Sigmoid colon (tissue), 7 donors: ENCODE measurements at places on chromosomes 4 and X. TPM values are rescaled to one million over a fixed set of nuclear protein-coding genes. Genes with fewer than 3 reads are reported as not detected.

DNA sequence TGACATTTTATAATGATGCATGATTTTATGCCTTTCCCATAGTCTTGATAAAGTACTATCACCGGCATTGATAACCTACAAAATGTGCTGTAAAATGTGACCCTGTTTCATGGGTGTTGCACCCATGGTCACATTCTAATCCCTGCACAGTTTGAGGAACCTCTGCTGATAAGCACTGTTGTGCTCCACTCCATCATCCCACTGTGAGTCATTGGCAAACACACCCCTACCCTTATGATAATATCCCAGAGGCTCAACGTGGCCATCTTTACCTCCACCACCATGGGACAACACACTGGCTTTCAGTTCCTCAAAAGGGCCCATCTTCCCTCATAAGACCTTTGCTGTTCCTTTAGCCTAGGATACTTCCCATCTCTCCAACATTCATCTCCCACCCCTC lies 32.0 kb upstream of the SGMS2 start:
- no peak overlapping the region for H3K27ac ChIP-seq
- no peaks in the 10 kb centered on the region for H3K27me3 ChIP-seq
- no peaks in the 10 kb centered on the region for H3K4me1 ChIP-seq
- no peaks in the 10 kb centered on the region for H3K36me3 ChIP-seq
- H3K4me3 ChIP-seq, result no peak overlapping the region

- no peaks in the 10 kb centered on the region for H3K27me3 ChIP-seq
- DNase-seq, result no peak
- no peak overlapping the region for H3K27ac ChIP-seq
- no peak overlapping the region for H3K4me3 ChIP-seq
- no peaks in the 10 kb centered on the region for H3K4me1 ChIP-seq
These were observed 78.0 kb upstream of the CCDC160 start for GRCh38 chrX:134158821-134159512.

Gene RASGEF1B
- 11.4 TPM for total RNA-seq

Gene ESX1
- not detected for total RNA-seq

GRCh38 chrX:16869393-16870094 lies 618 bp downstream of the RBBP7 start:
- H3K4me3 ChIP-seq, result peak overlapping the region; percentile 66
- peaks cover 48% of the 10 kb centered on the region for H3K4me1 ChIP-seq
- DNase-seq, result peak; percentile 67
- peak overlapping the region; percentile 90 for H3K27ac ChIP-seq
- no peaks in the 10 kb centered on the region for H3K27me3 ChIP-seq

DNA sequence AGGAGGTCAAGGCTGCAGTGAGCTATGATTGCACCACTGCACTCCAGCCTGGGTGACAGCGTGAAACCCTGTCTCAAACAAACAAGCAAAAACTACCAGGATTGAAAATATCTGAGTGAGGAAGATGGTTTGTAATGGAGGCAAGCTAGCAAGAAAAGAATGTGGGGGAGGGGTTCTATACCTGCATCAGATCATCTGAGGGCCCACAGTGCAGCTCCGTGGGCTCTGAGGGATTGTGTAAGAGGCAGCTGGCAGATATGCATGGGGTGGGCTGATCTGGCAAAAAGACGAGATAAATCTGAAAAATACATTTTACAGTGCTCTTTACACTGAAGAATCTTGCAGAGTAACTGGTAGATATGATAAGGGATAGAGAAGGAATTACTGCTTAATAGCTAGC lies 28.9 kb upstream of the CHRNA9 start:
- no peak overlapping the region for H3K4me3 ChIP-seq
- DNase-seq, result peak; percentile 19
- peaks cover 8% of the 10 kb centered on the region for H3K4me1 ChIP-seq
- no peaks in the 10 kb centered on the region for H3K27me3 ChIP-seq

GRCh38 chr4:20287246-20287645 lies 35.5 kb downstream of the SLIT2 start:
- H3K27ac ChIP-seq, result no peak overlapping the region
- H3K4me3 ChIP-seq, result no peak overlapping the region

Gene ETDB
- not detected for total RNA-seq

Gene INTU
- total RNA-seq, result 7.6 TPM

GRCh38 chr4:182339221-182339641 lies 96.0 kb downstream of the TENM3 start:
- no peak overlapping the region for H3K4me3 ChIP-seq
- H3K27me3 ChIP-seq, result no peaks in the 10 kb centered on the region
- H3K27ac ChIP-seq, result no peak overlapping the region
- H3K4me1 ChIP-seq, result no peaks in the 10 kb centered on the region
- no peak for DNase-seq

DNA sequence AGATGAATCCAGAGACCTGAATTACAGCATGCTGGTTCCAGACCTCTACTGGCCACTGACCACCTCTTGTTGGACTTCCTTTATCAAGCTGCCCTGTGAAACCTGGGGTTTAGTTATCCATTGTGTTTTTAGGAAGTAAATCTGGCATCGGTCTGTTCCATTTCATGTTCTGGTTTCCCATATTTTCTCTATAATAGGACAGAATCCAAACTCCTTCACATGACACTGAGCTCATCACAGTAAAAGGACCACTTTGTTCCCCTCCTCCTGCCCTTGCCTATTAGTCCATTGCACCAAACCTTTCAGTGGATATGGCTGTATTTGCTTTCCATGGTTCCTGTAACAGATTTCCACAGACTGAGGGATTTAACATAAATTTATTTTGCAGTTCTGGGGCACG lies 4.0 kb downstream of the MFAP3L start:
- DNase-seq, result no peak
- no peak overlapping the region for H3K27ac ChIP-seq
- no peaks in the 10 kb centered on the region for H3K36me3 ChIP-seq
- H3K4me1 ChIP-seq, result no peaks in the 10 kb centered on the region
- H3K27me3 ChIP-seq, result no peaks in the 10 kb centered on the region

Gene ZNF157
- not detected for total RNA-seq

Gene PAGE5
- not detected for total RNA-seq

DNA sequence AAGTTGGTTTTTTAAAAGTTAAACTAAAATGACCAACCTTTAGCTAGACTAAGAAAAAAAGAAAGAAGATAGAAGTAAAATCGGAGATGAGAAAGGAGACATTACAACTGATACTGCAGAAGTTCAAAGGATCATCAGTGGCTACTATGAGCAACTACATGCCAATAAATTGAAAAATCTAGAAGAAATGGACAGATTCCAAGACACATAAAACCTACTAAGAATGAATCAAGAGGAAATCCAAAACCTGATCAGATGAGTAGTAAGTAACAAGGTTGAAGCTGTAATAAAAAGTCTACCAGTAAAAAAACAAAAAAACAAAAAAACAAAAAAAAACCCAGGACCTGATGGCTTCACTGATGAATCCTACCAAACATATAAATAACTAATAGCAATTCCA lies 16.1 kb downstream of the IQCM start:
- H3K36me3 ChIP-seq, result no peaks in the 10 kb centered on the region
- no peaks in the 10 kb centered on the region for H3K27me3 ChIP-seq
- H3K27ac ChIP-seq, result no peak overlapping the region

GRCh38 chrX:82087699-82088098 lies 885.8 kb downstream of the SH3BGRL start:
- no peaks in the 10 kb centered on the region for H3K36me3 ChIP-seq
- no peak for DNase-seq

Gene SPIN2A
- total RNA-seq, result not detected

DNA sequence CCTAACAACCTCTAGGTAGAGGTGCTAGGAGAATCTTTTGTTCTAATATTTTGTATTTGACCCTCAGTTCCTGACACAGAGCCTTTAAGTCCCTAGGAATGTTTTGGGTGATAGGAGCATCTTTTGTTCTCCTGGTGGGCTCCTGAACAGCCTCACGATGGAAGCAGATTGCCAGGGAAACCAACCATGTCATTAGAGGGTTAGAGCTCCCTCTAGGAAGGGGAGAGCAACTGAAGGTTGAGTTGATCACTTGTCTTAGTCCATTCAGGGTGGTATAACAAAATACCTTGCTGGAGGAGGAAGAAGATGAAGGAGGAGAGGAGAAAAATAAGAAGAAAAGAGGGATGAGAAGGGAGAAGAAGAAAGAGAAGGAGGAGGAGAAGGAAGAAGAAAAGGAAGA lies 9.2 kb downstream of the VCX start:
- H3K4me1 ChIP-seq, result no peaks in the 10 kb centered on the region
- H3K4me3 ChIP-seq, result no peak overlapping the region
- DNase-seq, result no peak
- H3K36me3 ChIP-seq, result no peaks in the 10 kb centered on the region

DNA sequence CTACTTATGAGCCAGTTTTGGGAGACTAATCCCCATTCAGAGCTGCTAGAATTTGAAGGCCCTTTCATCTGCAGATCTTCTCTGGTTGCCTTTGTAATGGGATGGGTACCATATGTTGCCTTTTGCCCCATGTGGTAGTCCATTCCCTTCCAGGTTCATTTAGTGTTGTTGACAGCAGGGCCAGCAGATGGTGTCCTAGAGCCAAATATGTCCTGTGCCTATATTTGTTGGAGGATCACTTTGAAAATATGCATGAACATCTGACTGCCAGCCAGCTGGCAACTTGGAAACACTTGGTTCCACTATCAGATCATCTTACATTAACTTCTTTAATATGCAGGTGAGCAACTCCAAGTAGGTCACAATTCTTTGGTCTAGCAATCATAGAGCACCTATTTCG lies 30.4 kb downstream of the CFAP299 start:
- DNase-seq, result peak; percentile 76
- H3K4me3 ChIP-seq, result no peak overlapping the region

Gene PSAPL1
- total RNA-seq, result not detected

GRCh38 chrX:141402897-141403610 lies 160.7 kb upstream of the SPANXC start:
- no peaks in the 10 kb centered on the region for H3K27me3 ChIP-seq
- H3K27ac ChIP-seq, result no peak overlapping the region
- H3K4me1 ChIP-seq, result no peaks in the 10 kb centered on the region

DNA sequence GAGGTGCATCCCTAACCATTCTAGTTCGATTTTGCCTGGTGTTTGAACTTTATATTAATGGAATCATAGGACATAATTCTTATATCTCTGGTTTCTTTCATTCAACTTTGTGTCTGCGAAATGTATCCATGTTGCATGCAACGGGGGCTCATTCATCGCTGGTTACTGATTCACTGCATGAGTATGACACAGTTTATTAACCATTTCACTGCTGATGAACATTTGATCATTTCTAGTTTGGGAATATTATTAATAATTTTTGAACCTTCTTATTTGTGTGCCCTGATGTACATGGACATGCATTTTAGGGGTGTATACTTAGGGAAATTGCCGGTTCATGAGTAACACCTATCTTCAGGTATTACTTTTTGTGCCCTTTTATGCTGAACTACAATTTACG lies 5.1 kb upstream of the TMEM271 start:
- DNase-seq, result no peak
- no peaks in the 10 kb centered on the region for H3K36me3 ChIP-seq
- H3K27ac ChIP-seq, result no peak overlapping the region
- H3K4me1 ChIP-seq, result no peaks in the 10 kb centered on the region
- H3K4me3 ChIP-seq, result no peak overlapping the region
- peaks cover 31% of the 10 kb centered on the region for H3K27me3 ChIP-seq

- DNase-seq, result no peak
- H3K27ac ChIP-seq, result no peak overlapping the region
- H3K27me3 ChIP-seq, result no peaks in the 10 kb centered on the region
- H3K36me3 ChIP-seq, result no peaks in the 10 kb centered on the region
- H3K4me3 ChIP-seq, result no peak overlapping the region
These were observed 309.8 kb upstream of the GALNT7 start for GRCh38 chr4:172858731-172859230.

GRCh38 chr4:88573276-88573980 lies 18.9 kb upstream of the HERC3 start:
- no peaks in the 10 kb centered on the region for H3K27me3 ChIP-seq
- no peak for DNase-seq
- H3K27ac ChIP-seq, result no peak overlapping the region
- no peaks in the 10 kb centered on the region for H3K4me1 ChIP-seq

- H3K36me3 ChIP-seq, result no peaks in the 10 kb centered on the region
- no peaks in the 10 kb centered on the region for H3K27me3 ChIP-seq
- DNase-seq, result no peak
- H3K4me1 ChIP-seq, result no peaks in the 10 kb centered on the region
These were observed 249.1 kb upstream of the BMP3 start for GRCh38 chr4:80781431-80781830.

DNA sequence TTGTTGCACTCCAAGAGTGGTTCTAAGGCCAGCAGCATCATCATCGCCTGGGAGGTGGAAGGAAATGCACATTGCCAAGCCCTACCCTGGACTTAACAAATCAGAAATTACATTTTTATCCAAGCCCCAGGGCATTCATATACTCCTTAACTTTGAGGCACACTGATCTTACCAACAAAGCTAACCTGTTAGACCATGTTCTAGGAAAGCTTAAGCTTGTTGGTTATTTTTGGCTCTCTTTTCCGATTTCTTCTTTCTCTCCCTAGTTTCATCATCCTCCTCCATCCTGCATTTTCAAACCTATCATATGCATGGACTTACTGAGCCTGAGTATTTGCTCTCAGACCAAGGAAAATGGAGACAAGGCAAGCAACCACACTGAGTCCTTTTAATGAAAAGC lies 133.4 kb downstream of the OPHN1 start:
- no peak overlapping the region for H3K4me3 ChIP-seq
- no peaks in the 10 kb centered on the region for H3K27me3 ChIP-seq
- H3K36me3 ChIP-seq, result no peaks in the 10 kb centered on the region
- H3K4me1 ChIP-seq, result no peaks in the 10 kb centered on the region

- H3K27ac ChIP-seq, result no peak overlapping the region
- H3K27me3 ChIP-seq, result no peaks in the 10 kb centered on the region
- no peak overlapping the region for H3K4me3 ChIP-seq
These were observed 34.0 kb upstream of the AMOT start for GRCh38 chrX:112874614-112875013.

DNA sequence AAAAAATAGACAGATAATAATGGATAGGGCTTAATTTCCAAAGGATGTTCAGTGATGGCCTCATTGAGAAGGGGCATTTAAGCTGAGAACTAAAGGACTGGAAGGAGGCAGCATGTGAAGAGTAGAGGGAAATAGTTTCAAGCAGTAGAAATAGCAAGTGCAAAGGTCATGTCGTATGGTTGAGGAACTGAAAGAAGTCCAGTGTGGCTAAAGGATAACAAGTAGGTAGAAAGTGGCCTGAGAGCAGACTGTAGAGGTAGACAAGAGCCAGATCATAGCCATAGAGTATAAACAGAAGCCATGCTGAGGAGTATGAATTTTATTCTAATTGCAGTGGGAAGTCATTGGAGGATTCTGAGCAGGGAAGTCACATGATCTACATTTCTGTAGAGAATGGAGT lies 72.3 kb downstream of the GRIA3 start:
- no peaks in the 10 kb centered on the region for H3K36me3 ChIP-seq
- DNase-seq, result no peak
- no peak overlapping the region for H3K4me3 ChIP-seq
- H3K27ac ChIP-seq, result no peak overlapping the region
- H3K27me3 ChIP-seq, result no peaks in the 10 kb centered on the region

DNA sequence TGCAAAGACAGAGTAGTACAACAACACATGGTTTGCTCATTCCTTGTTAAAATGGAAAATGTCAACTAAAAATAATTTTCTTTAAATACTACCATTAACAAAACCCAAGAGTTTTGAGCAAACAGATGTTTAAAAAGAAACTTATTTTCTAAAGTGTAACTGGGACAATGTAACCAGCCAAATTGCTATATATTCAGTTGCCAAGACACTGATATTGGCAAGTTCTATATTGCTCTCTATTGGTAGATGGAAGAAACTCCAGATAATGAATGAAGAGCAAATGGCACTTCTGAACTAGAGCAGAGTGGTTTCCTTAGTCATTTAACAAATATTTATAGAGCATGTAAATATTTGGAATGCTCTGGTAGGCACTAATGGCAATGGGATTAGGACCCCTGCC lies 966.2 kb downstream of the RPA4 start:
- no peak overlapping the region for H3K27ac ChIP-seq
- no peaks in the 10 kb centered on the region for H3K36me3 ChIP-seq
- H3K4me1 ChIP-seq, result no peaks in the 10 kb centered on the region
- H3K27me3 ChIP-seq, result no peaks in the 10 kb centered on the region
- H3K4me3 ChIP-seq, result no peak overlapping the region

Gene TGIF2LX
- not detected for total RNA-seq
